ENCODE measurements at places on chromosomes 1 and 21.

DNA sequence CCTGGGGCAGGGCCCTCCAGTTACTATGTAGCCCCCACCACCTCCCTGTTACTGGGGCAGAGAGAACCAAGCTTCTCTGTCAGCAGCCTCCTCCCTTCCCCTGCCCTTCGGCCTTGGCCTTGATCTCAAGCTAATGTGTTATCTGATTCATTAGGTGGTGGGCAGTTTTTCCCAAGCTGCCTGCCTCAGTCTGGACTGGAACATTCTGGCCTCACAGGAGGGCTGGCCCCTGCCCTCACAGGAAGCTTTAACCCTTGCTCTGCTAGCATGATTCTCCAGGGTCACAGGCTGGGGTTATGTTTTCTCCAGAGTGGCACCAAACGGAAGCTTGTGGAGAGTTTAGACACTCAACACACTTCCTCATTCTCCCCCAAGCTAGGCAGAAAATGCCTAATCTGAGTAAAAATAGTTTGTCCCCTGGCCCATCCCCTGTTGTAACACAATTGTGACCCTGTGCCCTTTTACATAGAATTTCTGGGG lies 37.2 kb upstream of the SLC6A9 start:
- DNase-seq = no peak

DNA sequence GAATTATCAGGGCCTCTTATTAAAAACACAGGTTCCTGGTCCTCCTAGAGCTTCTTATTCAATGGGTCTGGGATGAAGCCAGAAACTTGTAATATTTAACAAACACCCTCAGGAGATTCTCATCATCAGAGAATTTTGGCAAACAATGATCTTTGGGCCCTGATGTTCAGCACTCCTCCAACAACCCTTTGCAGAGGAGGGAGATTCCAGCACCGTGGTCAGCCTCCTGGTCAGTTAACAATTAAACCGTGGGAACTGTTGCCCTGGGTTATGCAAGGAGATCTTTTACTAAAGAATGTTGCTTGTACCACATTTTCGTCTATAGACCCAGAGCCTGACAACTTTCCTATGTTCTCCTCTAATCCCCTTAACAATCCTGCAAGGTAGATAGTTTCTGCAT lies 294.4 kb downstream of the PLPP3 start:
- no peak for DNase-seq

GRCh38 chr1:204692325-204692840 lies 6.8 kb upstream of the LRRN2 start:
- no peak for DNase-seq

GRCh38 chr1:178644308-178645120 lies 80.5 kb upstream of the RALGPS2 start:
- DNase-seq = no peak

DNA sequence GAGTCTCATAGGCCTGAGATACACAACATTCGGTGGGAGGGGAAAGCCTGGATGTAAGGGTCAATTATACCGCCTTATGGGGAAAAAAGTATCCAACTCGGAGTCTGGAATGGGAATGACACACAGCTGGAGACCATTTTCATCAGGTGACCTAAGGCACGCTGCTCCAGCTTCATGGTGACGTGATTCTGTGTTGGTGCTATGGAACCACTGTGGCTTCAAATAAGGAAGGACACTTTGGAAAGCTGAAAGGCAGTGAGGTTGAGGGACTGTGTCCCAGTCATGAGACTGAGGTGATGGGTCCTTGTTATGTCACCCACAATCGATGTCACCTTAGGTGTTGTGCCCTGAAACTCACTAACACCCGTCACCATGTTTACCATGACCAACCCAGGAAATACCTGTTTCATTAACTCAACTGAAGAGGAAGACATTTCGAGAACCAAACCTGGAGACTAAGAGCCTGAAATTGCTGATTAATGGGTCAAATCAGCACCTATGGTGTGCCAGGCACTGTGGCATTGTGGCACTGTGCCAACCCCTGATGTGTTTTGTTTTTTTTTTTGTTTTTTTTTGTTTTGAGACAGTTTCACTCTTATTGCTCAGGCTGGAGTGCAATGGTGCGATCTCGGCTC lies 54.5 kb downstream of the IRF2BP2 start:
- no peak for DNase-seq

GRCh38 chr1:94608852-94609530 lies 67.4 kb upstream of the F3 start:
- no peak for DNase-seq
